Mesangial cell (primary cell): ENCODE measurements at places on chromosomes 4 and X. TPM values are rescaled to one million over a fixed set of nuclear protein-coding genes. Genes with fewer than 3 reads are reported as not detected.

Gene TAF1
- 8.5 and 17.6 TPM in 2 replicates for total RNA-seq

Gene JCHAIN
- total RNA-seq, result not detected in 2 replicates

Gene SUPT20HL2
- total RNA-seq, result not detected in 2 replicates

Gene DGKK
- not detected in 2 replicates for total RNA-seq

Gene PDCL2
- total RNA-seq, result not detected in 2 replicates

Gene YIPF7
- total RNA-seq, result not detected in 2 replicates

Gene VSIG1
- total RNA-seq, result 0.16 and 0.51 TPM in 2 replicates

Gene UGT2B11
- total RNA-seq, result not detected in 2 replicates
